Right renal cortex interstitium (tissue), 3 donors: ENCODE measurements at places on chromosomes 2 and 18. TPM values are rescaled to one million over a fixed set of nuclear protein-coding genes. Genes with fewer than 3 reads are reported as not detected.

Gene SERPINB3
- polyA plus RNA-seq = 0.17 TPM

Gene POTEJ
- not detected for polyA plus RNA-seq

Gene EPHA4
- 53.1 TPM for polyA plus RNA-seq

Gene LRRC30
- 0.22 TPM for polyA plus RNA-seq

Gene CAMKMT
- polyA plus RNA-seq = 13.8 TPM

DNA sequence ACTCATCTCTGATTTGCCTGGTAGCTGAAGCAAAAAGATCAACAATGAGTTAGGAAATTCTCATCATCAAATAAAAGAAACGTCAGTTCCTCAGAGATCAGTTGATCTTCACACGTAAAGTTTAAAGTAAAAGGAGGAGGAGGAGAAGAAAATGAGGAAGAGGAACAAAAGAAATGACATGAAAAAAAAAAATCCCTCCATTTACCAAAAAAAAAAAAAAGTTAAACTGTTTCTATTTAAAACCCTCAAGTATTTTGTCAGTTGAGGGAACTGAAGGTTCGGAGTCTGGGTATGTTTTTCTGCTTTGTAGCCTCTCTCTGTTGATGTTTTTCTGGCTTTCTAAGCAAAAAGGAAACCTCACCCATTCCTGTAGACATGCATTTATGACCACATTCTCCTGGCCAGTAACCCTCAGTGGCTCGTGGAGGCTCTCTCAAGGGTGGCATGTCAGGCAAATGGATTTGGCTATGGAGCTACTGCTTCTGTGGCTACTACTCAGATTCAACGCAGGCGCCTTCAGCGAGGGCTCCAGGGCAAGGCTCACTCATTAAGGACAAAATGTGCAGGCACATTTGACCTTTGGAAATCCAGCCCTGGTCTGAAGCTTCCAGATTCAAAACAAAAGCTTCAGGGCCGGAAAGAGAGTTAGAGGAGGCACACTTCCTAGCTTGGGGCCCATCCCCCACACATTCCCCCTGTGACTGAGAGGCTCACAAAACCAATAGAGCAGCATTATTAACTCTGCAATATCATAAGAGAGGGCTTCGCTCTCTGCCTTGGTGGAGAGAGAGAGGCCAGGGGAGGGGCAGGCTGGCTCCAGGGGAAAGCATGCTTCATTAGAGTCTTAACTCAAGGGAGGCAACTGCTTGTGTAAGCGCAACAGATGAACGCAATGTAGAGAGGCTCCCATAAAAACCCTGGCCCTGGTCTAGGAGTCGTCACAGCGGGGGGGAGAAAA is 22.3 kb downstream of the KLF7 start:
- no peak for DNase-seq

- DNase-seq = no peak
Measured at GRCh38 chr2:111697560-111697959, 186.4 kb downstream of the ANAPC1 start.

- DNase-seq = no peak
Measured at GRCh38 chr18:40917056-40917455, 1038.0 kb upstream of the PIK3C3 start.

- DNase-seq = no peak
Measured at GRCh38 chr2:2738276-2738675, 407.2 kb upstream of the MYT1L start.

- DNase-seq = no peak
Measured at GRCh38 chr18:48669991-48670750, 131.3 kb downstream of the CTIF start.

- no peak for DNase-seq
Measured at GRCh38 chr18:33107511-33107910, 333.0 kb downstream of the CCDC178 start.

DNA sequence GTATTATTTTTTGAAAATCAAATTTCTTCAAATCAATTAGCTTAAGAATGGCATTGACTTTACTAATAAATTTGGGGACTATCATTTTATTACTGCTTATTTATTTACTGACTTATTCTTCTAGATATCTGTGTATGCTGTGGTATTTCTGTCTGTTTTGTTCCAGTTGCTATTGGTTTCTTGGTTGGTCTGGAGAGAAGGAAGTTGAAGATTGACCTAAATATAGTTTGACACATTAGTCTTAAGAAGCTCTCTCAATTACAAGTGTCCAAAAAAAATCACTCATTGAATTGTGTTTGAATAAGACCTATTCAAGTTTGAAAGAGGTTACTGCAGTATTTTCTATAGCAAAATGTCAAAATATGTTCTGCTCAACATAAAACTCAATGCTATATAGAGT is 153.3 kb upstream of the KYNU start:
- no peak for DNase-seq

DNA sequence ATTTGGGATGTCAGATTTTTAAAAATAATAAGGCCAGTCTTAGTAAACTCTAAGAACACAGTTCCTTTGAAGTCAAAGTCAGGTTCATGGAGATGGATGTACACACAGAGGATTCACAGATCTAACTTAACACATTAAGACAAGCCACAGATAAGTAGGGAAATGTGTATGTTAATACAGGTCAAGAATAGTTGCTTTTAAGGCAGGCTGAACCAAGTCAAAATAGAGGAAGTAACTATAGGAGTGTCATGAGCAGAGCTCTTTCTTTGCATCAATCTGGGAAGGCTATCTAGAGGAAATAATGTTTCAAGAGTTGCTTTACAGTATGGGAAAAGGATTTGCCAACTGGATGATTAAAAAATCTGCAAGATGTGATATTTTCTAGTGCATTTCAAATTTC is 128.0 kb upstream of the FBXO11 start:
- DNase-seq = no peak

DNA sequence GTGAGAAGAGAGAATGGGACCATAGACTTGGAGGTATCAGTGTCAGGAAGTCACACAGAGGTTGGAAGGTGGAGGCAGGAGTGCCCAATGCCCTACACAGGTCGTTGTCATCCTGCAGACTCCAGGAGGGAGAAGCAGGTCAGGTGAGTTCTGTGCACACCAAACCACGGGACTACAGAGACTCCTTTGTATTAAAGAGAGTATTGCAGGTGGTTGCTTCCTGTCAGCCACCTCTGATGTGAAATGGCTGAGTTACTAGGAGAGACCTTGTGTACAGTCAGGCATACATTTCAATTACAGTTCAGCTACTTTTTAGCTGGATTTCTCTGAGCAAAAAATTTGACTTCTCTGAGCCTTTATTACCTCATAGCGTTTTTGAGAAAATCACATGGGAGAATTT is 51.6 kb downstream of the SPP2 start:
- no peak for DNase-seq

DNA sequence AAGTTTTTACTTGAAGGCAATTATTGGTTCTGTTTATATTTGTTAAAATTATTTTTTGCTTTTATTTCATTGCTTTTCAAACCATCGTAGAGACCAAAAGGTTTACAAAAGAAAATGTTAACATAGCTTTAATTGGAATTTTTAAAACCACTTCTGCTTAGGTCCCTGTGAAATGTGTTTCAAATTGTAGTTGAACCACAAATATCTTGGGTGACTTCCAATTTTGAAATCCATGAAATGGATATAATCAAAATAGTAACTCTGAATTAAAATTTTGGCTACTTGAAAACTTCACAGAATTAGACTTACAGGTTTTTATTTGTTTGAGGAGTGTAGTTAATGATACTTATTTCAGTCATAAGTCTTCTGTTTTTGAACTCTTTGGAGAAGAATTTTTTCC is 3.1 kb upstream of the SPAG16 start:
- DNase-seq = no peak

GRCh38 chr18:11327391-11328009 is 178.1 kb upstream of the PIEZO2 start:
- DNase-seq = no peak

- DNase-seq = no peak
Measured at GRCh38 chr2:171956135-171956825, 34.0 kb downstream of the HAT1 start.

GRCh38 chr2:226002438-226002837 is 602.9 kb downstream of the NYAP2 start:
- DNase-seq = no peak

- no peak for DNase-seq
Measured at GRCh38 chr2:9807555-9808305, 35.5 kb upstream of the TAF1B start.

DNA sequence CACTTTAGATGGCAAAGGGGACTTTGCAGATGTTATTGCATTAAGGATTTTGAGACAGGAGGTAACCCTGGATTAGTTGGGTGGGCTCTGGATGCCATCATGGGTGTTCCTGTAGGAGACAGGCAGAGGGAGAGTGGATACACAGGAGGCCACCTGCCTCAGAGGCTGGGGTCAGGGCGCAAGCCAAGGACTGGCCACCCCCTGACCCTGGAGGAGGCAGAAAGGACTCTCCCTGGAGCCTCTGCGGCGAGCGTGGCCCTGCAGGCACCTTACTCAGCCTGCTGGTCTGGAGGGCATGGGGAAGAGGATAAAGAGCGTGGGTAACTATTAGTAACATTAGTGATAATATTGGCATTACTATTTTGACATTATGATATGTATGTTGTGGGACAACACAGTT is 21.6 kb upstream of the OTOS start:
- DNase-seq = no peak

- DNase-seq = no peak
Measured at GRCh38 chr2:11499081-11499743, 33.3 kb upstream of the E2F6 start.
